ENCODE measurements at places on chromosomes 6 and 20.

- DNase-seq = no peak
Measured at GRCh38 chr6:122787721-122788120, 1.3 kb upstream of the SMPDL3A start.

DNA sequence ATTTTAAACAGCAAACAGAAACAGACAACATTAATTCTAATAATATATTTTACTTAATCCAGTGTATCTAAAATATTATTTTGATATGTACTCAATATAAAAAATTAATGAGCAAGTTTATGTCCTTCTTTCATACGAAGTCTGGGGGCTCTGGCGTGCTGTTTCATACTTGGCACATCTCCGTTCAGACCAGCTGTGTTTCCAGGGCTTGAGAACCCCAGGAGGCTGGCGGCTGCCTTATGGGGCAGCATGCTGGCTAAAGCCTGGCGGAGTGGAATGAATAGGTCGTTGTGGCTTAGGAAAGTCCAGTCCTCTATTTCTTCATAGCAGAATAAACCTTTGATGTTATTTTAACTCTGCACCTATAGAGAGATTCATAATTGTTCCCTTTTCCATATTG, 43.3 kb downstream of the DUSP22 start:
- no peak for DNase-seq

- no peak for DNase-seq
Measured at GRCh38 chr6:106692112-106692818, 62.9 kb downstream of the QRSL1 start.

GRCh38 chr20:64278317-64278681, 22.8 kb downstream of the PCMTD2 start:
- DNase-seq = no peak

- no peak for DNase-seq
Measured at GRCh38 chr6:87291883-87292282, 30.5 kb upstream of the SMIM8 start.

- no peak for DNase-seq
Measured at GRCh38 chr6:14001329-14002012, 76.7 kb downstream of the RNF182 start.

DNA sequence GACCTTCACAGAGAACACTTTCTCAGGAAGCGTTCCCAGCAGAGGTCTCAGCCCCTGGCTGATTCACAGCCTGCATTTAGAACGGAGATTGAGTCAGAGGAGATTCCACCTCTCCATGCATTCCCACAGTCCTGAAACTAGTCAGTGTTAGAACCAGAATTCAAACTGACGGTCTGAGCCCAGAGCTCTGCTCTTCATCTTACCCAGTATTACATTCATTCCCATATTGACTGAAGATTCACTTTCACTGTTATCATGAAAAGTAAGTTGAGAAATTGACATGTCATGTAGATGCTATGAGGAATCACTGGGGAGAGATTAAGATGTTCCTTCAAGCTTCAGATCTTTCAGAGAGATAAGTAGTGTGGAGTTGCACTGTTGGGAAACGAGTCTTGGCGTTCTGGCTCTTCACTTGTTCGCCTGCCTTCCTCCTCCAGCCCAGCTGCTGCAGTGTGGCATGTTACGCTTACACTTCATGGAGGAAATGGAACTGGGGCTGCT, 28.3 kb downstream of the MAS1 start:
- no peak for DNase-seq

GRCh38 chr20:24699321-24700165, 230.1 kb downstream of the SYNDIG1 start:
- DNase-seq = no peak

DNA sequence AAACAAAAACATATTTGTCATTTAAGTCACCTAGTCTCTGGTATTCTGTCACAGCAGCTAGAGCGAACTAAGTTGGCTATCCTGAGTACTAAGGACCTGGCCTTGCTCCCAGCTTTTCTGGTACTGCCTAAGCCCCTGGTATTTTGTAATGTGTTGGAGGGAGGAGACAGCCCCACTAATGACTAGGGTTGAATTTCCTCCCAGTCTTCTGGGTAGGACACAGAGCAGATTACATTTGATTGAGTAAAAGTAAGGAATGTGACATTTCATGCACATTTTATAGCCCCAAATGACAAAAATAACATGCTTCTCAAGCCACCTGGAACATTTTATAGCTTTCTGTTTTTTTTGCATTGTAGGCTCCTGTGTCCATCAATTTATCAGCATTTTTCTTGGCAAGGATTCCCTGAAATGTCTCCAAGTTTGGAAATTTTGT, 47.9 kb upstream of the DDR1 start:
- DNase-seq = no peak

- no peak for DNase-seq
Measured at GRCh38 chr20:432677-433299, 24.7 kb downstream of the RBCK1 start.

DNA sequence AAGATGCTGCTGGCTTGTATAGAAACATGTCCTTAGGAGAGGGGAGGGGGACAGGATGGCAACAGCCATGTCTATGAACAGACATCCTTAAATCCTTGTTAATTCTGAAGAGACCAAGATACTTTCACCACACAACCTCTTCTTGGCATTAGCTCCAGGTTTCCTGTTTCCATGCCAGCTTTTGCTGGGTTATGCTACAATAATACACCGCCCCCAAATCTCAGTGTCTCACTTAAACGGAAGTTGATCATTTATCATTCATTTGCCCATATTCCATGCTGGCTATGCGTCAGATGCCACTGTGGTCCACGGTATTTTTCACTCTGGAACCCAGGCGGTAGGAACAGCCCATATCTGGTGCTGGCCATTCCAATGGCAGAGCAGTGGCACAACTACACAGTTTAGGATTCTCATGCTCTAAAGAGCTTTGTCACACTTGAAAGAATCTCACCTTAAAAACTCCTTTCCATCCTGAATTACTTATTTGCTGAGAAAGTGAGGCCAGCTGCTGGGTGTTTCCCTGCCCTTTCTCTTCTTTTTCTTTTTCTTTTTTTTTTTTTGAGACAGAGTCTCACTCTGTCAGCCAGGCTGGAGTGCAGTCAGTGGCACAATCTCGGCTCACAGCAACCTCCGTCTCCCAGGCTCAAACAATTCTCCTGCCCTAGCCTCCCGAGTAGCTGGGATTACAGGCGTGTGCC, 3.7 kb upstream of the RNASET2 start:
- DNase-seq = no peak

DNA sequence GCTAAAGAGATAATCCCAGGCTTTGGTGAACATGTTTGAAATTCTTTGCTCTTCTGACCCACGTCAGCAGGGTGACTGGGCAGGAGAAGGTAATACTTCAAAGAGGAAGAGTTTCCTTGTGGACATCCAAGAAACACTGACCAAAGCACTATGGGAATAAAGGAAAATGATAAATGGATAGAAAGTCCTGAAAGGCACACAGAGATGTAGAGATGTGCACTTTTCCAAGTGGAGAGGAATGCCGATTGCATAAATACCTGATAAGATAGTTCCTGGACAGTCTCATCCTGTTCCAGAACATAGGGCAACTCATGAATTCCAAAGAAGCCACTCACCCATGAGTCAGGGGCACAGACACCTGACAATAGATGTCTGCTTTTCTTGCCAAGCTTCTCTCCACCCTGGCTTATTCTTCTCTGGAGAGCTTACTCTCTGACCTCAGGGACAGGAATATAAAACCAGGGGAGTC, 191.3 kb upstream of the FOXA2 start:
- no peak for DNase-seq

DNA sequence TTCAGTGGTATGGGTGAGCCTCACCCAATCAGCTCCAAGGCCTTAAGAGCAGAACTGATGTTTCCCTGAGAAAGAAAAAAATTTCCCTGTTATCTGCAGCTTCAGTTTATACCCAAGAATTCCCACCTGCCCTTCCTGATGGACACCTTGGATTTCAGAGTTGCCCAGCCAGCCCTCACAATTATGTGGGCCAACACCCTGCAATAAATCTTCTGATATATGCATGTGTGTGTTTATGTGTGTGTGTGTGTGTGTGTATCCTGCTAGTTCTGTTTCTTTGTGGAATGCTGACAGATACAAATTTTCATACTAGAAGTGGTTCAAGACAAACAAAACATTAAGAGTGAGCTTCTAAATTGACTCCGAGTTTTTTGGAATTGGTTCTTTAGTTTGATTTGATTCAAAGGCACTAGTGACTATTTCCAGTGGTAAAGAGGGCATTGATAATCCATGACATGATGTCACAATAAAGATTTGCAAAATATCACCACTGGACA, 246.6 kb upstream of the BTBD3 start:
- no peak for DNase-seq

- no peak for DNase-seq
Measured at GRCh38 chr20:59386809-59387208, 86.4 kb downstream of the EDN3 start.

DNA sequence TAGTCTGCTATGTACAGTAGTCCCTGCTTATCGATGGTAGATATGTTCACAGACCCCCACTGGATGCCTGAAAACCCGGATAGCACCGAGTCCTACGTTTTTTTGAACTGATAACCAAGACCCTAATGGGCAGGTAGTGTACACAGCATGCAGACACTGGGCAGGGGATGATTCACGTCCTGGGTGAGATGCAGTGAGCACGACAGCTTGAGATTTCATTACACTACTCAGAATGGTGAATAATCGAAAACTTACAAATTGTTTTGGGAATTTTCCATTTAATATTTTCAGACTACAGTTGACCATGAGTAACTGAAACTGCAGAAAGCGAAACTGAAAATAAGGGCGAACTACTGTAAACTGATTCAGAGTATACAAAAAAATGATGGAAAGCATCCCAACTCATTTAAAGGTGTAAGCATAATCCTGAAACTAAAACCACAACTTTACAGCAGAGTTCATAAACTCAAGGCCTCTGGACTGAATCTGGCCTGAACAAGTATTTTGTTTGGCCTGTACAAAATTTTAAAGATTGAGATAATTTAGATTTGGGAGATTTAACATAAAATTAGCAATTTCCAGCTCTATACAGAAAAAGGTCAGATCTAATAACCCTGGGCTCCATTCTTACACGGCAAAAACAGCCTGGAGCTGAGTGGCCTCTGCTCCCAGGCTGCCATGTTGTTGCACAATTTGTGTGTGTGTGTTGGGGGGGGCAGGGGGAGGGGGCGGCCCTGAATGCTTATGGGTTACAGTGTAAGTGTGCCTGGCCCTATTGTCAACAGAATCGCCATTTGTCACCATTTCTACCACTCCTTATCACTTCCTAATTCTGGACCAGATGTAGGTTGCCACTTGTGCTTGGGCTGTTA, 34.9 kb downstream of the RNF24 start:
- no peak for DNase-seq

GRCh38 chr6:50785921-50786320, 32.8 kb upstream of the TFAP2B start:
- DNase-seq = no peak

GRCh38 chr6:80234401-80234800, 127.9 kb downstream of the BCKDHB start:
- no peak for DNase-seq

DNA sequence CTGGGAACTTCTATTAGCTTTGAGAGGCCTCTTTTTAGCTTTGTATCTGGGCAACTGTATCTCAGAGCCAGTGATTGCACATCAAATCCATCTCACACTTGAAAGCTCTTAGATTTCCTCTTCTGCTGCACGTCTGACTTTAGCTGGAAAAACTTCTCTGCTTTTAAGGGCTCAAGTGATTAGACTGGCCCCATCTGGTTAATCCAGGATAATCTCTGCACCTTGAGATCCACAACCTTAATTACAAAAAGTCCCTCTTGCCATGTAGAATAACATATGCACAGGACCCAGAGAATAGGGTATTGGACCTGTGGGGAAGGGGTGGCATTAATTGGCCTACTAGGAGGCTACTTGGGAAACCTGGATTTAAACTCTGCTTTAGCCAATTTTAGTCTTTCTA, 24.2 kb downstream of the KLHL31 start:
- DNase-seq = no peak

- DNase-seq = no peak
Measured at GRCh38 chr6:103570431-103570830, 1289.3 kb downstream of the HACE1 start.

DNA sequence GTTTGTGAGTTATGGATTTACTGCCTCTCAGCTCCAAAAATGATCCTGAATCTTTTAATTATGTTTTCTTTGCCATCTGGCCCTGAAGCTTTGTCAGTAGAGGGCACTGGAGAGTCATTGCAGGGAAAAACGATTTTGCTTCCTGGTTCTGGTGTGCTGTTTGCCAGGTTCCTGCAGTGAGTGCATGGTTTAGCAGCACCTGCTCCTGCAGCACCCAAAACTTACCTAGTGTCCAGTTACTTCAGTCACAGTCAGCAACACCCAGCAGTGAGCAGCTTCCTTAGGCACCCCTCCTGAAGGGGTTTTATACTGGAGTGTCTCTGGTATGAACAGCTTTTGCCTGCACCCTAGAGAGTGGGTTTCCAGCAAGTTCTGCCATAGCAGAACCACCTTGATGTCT, 6.0 kb upstream of the TRIM26 start:
- DNase-seq = no peak

GRCh38 chr6:43120944-43121913, 45.1 kb downstream of the PTK7 start:
- DNase-seq = no peak

GRCh38 chr6:139378882-139379341, 4.5 kb upstream of the CITED2 start:
- DNase-seq = no peak

- no peak for DNase-seq
Measured at GRCh38 chr20:16293590-16293989, 279.7 kb downstream of the KIF16B start.

DNA sequence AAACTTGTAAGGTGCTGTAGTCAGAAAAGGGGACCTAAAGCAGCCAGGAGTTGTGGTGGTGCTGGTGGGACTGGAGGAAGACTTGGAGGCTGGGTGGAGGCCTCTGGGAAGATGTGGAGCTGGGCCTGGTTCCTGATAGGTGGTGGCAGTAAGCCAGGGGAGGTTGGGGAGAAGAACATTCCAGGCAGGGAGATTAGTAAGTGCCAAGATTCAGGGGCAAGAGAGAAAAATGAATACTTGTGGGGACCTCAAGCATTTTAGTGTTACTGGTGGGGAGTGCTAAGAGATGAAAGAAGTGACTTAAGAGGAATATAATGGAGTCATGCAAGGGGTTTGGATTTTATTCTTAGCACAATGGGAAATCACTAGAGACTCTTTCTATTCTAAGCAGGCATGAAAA, 79.0 kb upstream of the B3GAT2 start:
- DNase-seq = no peak

- no peak for DNase-seq
Measured at GRCh38 chr20:51001430-51002265, 21.3 kb downstream of the KCNG1 start.

DNA sequence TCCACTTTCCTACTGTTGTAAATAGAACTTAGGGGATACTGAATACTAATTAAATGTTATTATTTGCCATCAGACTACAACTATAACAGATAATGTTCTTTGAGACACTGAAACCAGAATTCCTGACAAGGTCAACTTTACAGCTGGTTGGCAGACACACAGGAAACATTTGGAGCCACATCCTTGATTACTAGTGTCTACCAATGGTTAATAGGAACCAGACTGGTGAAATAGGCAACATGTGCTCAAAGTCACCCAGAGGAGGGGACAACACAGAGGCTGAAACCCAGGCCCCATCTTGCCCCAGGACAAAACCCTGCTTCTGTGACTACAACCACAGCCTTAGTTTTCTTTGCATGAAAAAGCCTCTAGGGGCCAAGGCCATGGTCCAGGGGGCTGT, 47.8 kb upstream of the NT5E start:
- no peak for DNase-seq

All from activated T-helper 1 cell treated with anti-CD3 and anti-CD28 coated beads, Interleukin-2, amount 50 U/mL, for 16 hours (primary cell).